ENCODE measurements at places on chromosomes 7 and 10. TPM values are rescaled to one million over a fixed set of nuclear protein-coding genes. Genes with fewer than 3 reads are reported as not detected.
A peak's percentile ranks its signal among the peaks of the same experiment; 100 is the strongest.

PON1 gene
- total RNA-seq = 0.78 TPM

ITPRID1 gene
- 0.05 TPM for total RNA-seq

ATP5MK gene
- total RNA-seq = 82.4 TPM

NANOS1 gene
- total RNA-seq = 4.8 TPM

STEAP2 gene
- total RNA-seq = 8.2 TPM

TMEM273 gene
- not detected for total RNA-seq

CYP26A1 gene
- total RNA-seq = 2.1 TPM

NKX1-2 gene
- total RNA-seq = not detected

NEURL1 gene
- 7.2 TPM for total RNA-seq

ICA1 gene
- 22.6 TPM for total RNA-seq

GLRX3 gene
- total RNA-seq = 77.0 TPM

GRCh38 chr7:85974176-85974575 is 669.5 kb upstream of the GRM3 start:
- DNase-seq = no peak

DNA sequence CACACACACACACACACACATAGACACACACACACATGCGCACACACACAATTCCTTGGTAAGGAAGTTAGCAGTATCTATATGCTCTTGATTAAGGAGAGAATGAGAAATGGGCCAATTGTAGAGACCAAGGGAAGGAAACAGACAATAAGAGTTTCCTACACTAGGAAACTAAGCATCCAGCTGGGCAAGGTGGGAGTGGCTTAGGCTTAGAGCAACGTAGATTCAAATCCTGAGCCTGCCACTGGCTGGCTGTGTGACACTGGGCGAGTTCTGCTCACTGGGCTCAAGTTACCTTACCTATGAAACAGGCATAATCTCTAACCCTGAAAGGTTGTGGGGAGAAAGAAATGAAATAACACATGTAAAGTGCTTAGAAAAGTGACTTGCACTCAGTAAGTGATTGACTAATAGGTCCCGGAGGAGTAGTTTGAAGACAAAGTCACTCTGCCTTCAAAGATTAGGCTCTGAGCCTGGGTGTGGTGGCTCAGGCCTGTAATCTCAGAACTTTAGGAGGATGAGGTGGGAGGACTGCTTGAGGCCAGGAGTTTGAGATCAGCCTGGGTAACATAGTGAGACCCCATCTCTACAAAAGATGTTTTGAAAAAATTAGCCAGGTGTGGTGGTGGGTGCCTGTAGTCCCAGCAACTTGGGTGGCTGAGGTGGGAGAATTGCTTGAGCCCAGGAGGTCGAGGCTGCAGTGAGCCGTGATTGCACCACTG is 701.4 kb downstream of the PARD3 start:
- no peak for DNase-seq

GRCh38 chr7:74453322-74454011 is at the start of gene GTF2IRD1:
GTF2IRD1 (plus strand) TSS chr7:74453906; CDS start chr7:74508081, 54,175 bp downstream.
- peak; percentile 50 for DNase-seq

DNA sequence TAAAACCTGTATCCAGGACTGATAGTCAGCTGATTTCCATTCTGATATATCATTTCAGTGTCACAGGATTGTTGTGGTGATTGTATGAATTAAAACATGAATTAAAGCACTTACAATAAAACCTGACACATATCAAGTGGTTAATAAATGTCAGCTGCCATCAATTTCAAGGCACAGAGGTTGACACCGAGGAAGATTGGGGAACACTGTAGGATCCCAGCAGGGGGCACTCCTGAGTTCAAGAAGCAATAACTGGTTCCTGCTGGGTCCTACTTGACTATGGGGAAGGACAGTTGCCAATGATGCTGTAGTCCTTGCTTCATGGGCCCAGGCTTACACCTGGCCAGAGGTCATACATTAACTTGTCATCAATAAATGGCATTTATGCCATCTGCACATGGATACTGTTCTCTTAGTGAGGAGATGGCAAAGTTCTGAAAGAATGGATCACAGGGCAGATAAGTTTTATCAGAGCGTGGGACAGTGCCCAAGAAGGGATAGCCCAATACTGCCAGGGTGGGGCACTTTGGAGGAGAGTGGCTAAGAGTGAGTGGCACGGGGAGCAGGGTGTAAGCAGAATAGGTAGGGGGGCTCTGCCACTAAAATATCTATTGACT is 24.1 kb downstream of the FZD1 start:
- DNase-seq = peak; percentile 68

DNA sequence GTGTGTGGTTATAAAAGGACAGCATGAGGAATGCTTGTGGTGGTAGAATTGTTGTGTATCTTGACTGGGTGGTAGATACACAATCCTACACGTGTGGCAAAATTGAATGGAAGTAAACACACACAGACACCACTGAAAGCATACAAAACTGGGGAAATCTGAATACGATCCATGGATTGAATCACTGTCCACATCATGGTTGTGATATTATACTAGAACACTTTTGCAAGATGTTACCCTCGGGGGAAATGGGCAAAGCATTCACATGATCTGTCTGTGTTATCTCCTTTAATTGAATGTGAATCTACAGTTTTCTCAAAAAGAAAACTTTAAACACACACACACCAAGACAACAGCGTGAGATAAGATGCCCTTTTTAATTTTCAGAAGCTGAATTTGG is 165.2 kb upstream of the CELF2 start:
- no peak for DNase-seq

- DNase-seq = peak; percentile 74
These were observed 106.8 kb downstream of the ANK3 start for GRCh38 chr10:60282771-60283353.

- no peak for DNase-seq
These were observed 732.9 kb upstream of the LRRN3 start for GRCh38 chr7:110358028-110358427.

DNA sequence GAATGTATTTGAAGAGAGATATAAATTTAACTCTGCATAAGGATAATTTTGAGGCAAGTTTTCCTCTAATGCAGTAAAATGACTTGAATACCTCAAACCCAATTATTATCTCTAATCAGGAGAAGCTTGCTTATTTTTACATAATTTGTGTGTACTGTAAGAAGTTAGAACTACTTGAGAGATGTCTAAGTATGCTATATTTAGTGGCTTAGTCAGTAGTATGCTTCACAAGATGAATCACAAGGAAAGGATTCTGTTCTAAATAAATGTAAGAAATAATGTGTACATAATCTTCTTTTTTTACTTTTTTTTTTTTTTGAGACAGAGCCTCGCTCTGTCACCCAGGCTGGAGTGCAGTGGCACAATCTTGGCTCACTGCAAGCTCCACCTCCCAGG is 13.7 kb downstream of the PHTF2 start:
- no peak for DNase-seq

GRCh38 chr10:118729200-118729599 is 25.6 kb downstream of the CACUL1 start:
- DNase-seq = no peak

DNA sequence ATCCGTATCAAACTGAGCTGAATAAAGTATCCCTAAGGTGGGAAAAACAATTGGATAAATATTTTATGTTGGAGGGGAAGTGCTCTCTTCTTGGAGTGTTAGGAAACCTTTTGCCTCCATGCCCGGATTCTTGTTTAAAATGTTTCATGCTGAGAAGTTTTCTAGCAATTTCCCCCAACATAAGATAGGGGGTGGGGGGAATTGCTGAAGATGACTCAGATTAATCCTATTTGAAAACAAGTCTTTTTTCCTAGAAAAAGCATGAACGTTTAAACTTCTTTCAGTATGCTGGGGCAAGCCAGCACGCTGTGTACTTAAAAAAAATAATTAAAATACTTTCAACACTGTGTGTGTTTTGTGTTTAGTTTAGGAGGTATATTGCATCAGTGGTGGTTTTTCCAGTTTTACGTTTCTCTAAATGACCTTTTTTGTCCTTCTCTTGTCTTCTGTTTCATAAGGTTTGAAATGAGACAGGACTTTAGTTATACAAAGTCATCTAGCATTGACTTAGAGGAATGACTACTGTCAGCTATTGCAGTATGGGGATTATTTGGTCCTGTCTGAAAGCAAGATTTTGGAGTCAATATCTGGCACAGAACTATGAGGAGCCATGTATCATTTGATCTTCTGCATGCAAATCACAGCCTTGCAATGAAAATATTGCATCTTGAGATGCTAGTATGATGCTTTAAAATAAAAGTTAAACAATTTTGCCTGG is 295.9 kb downstream of the GATA3 start:
- DNase-seq = no peak

GRCh38 chr10:60937022-60937421 is 7.0 kb downstream of the RHOBTB1 start:
- DNase-seq = no peak

GRCh38 chr10:86836044-86836443 is 79.6 kb downstream of the BMPR1A start:
- DNase-seq = no peak

DNA sequence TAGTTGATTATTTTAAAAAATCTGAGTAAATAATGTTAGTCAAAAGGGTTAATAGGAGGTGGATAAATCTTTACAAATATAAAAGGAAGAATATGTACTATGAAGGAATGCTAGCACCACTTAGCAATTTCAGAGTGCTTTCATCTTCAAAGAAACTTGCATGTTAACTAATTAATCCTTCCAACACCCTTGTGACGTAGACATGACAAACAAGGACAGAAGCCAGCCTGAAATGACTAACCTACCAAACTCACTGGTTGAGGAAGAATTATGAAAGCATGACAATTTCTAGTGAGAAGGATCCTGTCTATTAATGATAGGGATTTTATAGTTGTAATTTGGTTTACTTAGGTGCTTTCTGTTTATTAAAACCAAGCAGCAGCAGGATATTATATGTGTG is 468.0 kb upstream of the FZD8 start:
- no peak for DNase-seq

DNA sequence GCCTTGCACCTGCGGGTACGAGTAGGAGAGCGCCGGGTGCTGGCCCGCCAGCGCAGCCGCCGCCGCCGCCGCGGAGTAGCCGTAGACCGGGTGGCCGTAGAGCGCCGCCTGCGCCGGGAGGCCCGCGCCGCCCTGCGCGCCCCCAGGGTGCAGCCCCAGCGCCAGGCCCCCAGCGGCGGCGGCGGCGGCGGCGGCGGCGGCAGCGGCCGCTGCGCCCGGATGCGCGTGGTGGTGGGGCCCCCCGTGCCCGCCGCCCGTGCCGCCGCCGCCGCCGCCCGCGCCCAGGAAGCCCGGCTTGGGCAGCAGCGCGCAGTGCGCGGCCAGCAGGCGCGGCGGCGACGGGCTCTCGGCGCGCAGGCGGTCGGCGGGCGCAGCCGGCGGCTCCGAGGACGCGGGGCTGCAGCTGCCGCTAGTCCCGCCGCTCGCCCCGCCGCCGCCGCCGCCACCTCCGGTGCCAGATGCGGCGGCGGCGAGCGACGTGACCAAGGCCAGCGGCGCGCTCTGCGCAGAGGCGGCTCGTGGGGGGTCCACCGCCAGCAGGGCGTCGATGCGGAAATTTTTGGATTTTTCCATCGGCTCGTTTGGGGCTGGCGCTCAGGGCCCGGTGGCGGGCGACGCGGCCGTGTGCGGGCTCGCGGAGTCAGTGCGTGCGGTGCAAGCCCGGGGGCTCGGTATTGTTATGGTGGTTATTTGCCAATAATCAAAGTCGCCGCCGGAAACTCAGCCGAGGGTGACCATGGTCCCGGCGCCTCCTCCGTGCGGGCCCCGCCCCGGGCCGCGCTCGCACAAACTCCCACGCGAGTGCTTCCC is 480 bp downstream of the MNX1 start:
- no peak for DNase-seq

DNA sequence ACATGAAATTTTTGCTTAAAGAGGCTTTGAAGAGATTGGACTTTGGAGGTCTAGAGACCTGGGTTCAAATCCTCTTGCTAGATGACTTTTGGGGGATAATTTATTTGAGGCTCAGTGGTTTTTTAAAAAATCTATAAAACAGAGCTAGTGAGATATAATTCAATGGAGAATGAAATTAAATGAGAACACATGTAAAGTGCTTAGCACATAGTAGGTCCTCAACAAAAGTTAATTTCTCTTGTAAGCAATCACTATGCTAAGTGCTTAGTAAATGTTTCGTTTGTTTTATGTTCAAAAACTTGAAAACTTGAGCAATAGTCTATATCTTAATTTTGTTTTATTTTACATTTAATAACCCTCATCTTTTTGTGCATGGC is 64.8 kb downstream of the LRMDA start:
- DNase-seq = no peak

DNA sequence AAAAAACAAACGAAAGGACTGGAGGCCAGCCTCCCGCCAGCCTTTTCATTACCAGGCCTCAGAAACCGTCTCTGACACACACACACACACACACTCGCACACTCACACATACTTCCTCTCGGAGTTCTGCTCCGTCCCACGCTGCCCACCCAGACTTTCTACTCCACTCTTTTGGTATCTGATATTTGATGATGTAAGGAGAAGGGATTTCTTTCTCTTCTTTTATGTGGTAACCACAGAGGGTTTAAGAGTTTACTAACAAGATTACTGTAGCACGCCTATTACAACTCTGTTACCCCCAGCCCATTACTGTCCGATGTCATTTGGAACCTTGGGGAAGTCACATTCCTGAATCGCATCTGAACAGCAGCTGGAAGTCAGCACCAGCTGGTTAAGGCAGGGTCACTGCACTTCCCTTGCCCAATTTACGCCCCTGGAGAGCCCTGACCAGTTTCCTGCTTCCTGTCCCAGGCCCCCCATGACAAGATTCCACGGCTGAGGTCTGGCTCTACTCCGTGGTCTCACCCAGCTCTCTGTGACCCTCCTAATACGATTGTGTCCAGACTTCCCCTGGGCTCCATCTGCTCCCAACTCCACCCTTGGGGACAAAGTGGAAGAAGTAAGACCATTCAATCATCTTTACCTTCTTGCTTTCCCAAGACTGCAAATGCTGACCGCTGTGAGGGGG is 1.1 kb downstream of the DENND2A start:
- DNase-seq = no peak

- no peak for DNase-seq
These were observed 392.1 kb upstream of the MGMT start for GRCh38 chr10:129074939-129075338.

DNA sequence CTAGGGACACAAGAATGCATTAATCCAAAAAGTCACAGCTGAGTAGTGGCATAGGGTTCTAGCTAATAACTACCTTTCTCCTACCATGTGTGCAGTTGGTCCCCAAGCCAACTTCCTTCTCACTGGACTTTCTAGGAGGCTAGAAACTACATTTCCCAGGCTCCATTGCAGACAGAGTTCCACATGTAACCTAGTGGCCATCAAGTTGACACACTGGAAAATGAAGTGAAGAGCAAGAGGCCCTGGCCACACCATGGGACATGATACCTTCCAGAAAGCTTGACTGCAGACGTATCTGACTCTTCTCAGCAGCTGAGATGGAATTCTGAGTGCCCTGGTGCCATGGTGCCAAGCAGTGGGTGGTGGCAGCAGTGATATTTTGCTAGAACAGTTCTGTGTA is 49.8 kb upstream of the TMEM273 start:
- DNase-seq = peak; percentile 26

- DNase-seq = peak; percentile 72
These were observed 3.0 kb upstream of the CALHM3 start for GRCh38 chr10:103481974-103482531.

DNA sequence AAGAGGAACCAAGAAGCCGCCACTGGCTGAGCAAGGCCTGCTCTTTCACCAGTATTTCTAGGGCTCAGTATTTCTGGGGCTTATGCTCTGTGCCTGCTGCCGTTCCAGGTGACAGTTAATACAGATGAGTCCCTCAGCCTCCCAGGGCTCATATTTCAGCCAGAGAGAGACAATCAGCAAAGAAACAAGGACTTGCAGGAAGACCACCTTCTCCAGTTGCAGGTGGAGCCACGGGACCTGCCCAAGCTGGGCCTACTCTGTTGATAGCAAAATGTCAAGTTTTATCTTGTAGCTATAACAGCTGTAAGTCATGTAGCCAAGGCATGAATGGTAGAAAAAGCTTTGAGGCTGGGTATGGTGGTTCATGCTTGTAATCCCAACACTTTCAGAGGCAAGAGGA is 42.7 kb downstream of the NPTX2 start:
- no peak for DNase-seq

GRCh38 chr7:87300756-87301155 is 44.7 kb upstream of the CROT start:
- no peak for DNase-seq

Data from HT-29 (cell line).